ENCODE measurements at places on chromosomes 1 and 21.
A peak's percentile ranks its signal among the peaks of the same experiment; 100 is the strongest.

- DNase-seq = no peak
Measured at GRCh38 chr21:45034556-45035476, 39.6 kb upstream of the ADARB1 start.

DNA sequence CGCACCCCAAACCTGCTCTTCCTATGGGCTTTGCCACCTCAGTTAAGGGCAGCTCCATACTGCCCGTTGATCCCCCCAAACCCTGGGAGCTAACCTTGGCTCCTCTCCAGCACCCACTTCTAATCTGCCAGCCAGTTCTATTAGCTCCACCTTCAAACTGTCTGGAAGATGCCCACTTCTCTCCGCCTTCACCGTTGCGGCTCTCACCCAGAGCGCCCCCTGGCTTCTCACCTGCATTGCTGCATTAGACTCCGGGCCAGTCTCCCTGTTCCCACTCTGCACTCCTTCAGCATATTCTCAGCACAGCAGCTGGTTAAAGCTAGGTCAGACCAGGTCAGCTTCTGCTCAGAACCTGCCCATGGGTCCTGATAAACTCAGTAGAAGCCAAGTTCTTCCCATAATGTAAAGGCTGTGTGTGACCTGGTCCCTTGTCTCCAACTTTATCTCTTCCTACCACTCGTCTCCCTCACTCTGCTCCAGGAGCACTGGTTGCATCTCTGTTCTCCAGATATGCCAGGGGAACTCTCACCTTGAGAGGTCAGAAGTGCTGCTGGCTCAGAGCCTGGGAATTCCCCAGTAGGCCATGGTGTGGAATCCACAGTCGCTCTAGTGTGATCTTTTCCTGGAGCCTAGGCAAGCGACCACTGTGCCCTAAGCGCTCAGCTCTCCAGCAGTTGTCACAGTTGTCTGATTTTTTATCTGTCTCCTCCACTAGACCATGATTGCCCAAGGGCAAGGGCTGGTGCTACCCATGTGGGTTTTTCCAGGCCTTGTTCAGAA is 150.3 kb downstream of the HMGB4 start:
- DNase-seq = no peak

DNA sequence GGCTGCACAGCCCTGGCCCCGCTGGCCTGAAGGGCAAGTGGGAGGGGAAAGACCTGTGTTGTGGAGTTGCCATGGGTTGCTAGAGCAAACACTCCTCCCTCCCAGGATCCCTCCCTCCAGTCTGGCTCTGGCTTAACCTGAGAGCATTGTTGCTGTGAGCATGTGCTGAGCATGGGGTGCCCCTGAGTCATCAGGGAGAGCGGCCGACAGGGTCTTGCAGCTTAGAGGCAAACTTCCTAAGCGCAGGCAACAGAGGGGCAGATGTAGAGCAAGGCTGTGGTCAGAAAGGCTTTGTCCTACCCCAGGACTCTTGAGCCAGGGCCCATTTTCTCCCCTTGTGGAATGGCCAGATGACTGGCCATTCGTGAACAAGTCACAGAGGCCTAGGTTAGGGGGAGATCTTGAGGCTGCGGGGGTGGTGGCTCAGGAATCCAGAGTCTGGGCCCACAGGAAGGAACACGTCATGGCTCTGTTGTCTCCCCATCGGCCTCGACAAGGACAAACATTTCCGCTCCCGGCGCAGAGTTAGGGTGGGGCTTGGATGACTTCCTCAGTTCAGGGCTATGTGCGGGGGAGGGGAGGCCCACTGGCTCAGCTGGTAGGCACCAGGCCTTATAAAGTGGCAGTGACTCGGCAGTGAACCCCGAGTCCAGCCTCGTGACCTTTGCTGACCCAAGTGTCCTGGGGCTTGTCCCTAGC is 362 bp upstream of the DYNLT4 start:
- DNase-seq = peak; percentile 82

- no peak for DNase-seq
Measured at GRCh38 chr1:204651843-204652421, 33.6 kb downstream of the LRRN2 start.

DNA sequence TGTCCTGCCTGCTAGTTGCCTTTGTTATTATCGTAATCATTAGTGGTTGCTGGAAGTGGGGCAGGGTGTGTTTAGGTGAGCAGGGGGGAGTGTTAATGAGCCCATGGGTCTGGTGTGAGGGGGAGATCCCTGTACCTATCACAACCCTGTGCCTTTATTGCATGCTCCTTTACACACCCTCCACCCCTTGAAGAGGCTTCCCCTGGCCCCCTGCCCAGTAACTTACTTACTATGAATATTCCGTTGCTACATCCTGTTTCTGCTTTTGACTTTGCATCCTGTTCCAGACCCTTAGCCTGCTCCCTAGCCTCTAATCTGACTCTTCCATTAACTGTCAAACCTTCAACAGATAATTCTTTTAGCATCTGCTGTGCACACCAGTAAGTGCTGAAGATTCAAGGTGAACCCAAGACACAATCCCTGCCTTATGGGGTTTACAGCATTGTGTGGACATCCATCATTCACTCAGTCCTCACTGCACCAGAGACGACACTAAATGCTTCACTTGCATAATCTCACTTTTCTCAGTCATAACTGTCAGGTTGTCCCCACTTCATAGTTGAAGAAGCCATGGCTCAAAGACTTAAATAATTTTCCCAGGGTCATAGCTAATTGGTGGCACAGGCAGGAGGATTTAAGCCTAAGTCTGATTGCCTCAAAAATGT is 47.9 kb downstream of the CDC7 start:
- DNase-seq = no peak

- DNase-seq = no peak
Measured at GRCh38 chr21:41717573-41718330, 49.1 kb downstream of the RIPK4 start.

- no peak for DNase-seq
Measured at GRCh38 chr1:37362594-37363385, 111.6 kb upstream of the ZC3H12A start.

- DNase-seq = no peak
Measured at GRCh38 chr1:59699227-59699847, 115.4 kb upstream of the HOOK1 start.

GRCh38 chr1:238279694-238280380 is 389.1 kb upstream of the ZP4 start:
- DNase-seq = no peak

DNA sequence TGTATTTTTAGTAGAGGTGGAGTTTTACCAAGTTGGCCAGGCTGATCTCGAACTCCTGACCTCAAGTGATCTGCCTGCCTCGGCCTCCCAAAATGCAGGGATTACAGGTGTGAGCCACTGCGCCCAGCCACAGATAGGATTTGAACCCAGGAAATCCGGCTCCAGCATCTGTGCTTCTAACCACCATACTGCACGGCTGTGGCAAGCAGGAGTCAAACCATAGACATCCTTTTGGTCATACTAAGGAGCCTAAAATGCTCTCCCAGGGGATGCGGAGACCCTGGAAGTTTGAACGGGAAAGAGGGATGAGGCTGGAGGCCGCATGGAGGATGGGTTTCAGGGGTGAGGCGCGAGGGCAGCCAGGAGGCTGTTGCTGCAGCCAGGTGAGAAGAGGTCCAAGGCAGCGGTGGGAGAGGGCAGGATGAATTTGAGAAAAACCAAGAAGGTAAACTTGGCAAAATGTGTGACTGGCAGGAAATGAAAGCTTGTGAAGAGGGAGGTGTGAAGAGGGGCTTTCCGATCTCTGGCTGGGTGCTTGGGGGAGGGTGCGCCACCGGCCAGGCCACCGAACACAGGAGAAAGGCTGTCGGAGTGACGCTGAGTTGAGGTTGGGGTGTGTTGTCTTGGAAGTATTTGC is 24.0 kb upstream of the CDK18 start:
- no peak for DNase-seq

DNA sequence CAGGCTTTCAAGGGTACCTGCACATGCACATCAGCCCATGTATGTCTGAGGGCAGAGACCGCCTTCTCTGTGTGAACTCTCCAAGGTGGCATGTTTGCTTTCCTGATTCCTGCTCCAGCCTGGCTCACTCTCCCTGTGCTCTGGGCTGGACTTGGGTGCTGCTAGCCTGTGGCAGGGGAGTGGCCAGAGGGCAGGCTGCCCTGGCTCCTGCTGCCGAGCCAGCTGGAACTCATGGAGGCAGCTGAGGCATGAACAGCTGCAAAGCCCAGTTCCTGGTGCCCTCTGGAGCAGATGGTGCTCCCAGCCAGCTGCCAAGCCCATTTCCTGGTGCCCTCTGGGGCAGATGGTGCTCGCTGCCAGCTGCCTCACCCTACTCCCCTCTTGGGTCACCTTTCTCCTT is 7.6 kb downstream of the UBL4B start:
- no peak for DNase-seq

DNA sequence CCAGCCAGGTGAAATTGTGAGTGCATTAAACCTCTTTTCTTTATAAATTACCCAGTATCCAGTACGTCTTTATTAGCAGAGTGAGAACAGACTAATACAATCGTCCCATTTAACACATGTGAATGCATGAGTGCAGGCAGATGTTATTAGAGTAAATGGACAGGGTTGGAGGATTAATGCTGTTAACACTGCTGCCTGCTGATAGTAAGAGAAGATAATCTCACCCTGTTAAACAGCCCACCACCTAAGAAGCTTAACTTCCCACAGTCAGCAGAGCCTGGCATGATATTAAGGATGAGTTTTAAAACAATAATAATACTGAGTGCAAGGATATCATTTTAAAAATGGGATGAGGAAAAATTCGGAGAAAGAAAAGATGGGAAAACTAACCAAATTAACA is 181.4 kb upstream of the LHX8 start:
- DNase-seq = no peak

GRCh38 chr1:147539122-147539575 is 2.2 kb upstream of the BCL9 start:
- no peak for DNase-seq

- DNase-seq = no peak
Measured at GRCh38 chr1:222914861-222915632, 100.2 kb downstream of the DISP1 start.

DNA sequence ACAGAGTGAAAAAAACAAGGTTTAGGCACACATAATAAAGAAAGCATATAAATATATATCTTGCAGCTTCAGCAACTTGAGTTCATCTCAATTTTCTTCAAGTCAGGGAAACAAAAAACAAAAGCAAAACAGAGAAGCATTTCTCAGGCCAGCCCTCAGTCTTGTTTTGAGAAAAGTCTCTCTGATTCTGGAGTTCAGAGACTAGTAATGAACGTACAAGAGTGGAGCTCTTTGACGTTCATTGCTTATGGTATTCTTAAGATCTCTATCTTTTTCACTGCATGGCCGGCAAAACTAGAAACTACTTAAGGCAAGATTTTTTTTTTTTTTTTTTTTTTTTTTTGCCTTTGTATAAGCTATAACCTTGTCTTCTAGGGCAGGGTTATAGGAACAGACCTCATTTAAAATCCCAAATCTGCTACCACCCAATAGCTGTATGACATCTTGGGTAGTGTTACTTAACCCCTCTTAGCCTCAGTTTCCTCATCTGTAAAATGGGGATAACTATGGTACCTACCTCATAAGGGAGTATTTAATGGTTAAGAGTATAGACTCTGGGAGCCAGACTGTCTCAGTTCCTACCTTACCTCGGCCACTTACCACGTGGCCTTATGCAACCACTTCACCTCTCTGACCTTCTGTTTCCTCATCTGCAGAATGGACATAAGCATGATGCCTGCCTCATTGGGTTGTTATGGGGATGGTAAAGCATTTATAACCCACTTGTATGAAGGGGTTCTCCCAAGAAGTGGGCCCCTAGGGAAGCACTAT is 33.6 kb downstream of the LMO4 start:
- DNase-seq = no peak

DNA sequence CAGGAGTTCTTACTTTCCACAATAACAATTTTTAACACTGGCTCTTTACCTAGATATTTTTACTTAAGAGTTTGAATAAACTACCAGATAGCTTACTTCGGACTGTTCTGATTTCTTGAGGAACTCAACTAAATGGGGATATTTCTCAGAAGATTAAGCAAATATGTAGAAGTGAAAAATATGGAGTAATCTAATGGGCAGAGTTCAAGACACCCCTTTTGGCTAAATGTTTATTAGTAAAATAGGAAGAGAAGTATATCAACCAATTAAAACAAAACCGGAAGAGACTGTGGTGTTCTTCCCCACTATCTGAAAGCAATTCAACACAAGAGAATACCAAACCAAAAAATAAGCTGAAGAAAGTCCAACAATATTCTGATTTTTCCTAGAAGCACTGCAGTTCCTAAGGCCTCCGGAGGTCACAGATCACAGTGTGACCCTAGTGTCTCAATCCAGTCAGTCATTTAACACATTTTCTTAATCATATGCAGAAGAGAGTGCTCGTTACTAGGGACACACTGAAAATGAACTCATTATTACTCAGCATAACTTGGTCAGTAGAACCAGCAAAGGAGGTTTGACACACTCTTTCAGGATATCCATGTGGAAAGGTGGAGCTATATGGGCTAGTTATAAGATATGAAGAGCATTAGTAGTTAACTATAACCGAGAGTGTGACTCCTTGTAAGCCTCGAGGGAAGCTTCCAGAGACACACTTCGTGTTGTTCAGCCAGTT is 5.2 kb downstream of the SIPA1L2 start:
- DNase-seq = no peak

- no peak for DNase-seq
Measured at GRCh38 chr1:87951409-87951808, 622.7 kb downstream of the LMO4 start.

DNA sequence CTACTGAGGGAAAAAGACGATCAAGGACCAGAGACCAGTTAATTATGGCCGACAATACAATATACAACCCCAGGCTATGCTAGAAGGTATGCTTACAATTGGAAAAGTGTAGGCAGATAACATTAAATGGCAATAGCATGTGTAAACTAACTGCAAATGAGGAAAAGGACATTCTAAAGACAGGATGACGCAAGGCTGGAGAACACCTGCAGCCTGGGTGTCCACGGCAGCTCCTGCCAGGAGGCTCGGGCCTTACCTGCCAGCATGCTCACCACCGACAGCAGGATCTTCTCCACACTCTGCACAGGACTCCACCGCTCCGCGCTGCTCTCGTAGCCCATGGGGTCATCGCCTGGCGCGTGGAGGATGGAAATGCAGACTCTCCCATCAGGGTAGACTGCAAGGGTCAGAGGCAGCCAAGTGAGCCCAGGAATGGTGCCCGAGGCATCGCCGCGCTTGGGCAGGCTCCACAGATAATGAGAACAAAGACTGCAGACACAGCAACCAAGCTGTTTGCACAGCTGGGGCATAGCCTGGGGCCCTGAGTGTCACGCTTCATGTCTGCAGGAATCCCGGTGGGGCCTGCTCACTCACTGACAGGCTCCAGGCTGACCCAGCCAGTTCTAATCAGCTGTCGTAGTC is 28.2 kb downstream of the UBE2G2 start:
- DNase-seq = no peak

DNA sequence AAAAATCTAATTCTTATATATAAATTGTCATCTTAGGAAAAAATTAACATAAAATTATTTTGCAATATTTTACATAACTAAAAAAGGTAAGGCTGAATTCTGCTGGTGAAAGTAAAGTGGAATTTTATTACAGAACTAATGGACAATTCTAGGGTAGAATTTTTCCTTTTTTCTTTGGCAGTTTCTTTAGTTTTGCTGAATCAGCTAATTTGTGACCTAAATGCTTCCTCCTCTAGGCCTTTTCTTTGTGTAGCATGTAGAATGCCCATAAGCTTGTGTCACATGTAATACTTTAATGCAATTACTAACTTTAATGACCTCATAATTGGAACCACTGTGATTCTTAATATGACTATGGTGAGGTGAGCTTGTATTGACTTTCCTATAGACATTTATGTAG is 1378.4 kb upstream of the ADGRL4 start:
- no peak for DNase-seq

GRCh38 chr1:209989525-209989924 is 51.5 kb downstream of the SYT14 start:
- no peak for DNase-seq

- no peak for DNase-seq
Measured at GRCh38 chr1:38026592-38027200, 14.2 kb downstream of the UTP11 start.
